ENCODE measurements at places on chromosomes 3 and 15.

DNA sequence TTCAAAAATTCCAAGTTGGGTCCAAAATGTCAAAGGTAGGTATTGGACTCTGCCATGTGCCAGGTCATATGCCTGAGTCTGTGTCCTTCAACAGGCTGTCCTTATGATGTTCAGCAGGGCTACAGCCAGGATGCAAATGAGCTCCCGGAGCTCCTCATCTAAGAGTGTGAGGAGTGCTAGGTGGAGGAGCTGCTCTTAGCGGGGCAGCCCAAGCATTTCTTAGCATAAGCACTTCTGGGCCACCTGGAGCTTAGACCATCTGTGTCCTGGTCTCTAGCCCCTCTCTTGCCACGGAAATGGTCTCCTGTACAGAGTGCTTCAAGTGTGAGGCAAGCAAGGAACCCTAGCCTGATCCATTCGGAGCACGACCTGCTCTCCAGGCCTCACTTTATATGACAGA, 64.6 kb upstream of the PRR23C start:
- no peak for DNase-seq

GRCh38 chr15:50123861-50124557, 5.0 kb upstream of the ATP8B4 start:
- no peak for DNase-seq

GRCh38 chr3:190862209-190863118, at the start of gene GMNC:
Gene GMNC, minus strand, starts transcription at chr3:190862694. Its CDS starts 79 bp downstream, at chr3:190862615.
- DNase-seq: peak; percentile 13

DNA sequence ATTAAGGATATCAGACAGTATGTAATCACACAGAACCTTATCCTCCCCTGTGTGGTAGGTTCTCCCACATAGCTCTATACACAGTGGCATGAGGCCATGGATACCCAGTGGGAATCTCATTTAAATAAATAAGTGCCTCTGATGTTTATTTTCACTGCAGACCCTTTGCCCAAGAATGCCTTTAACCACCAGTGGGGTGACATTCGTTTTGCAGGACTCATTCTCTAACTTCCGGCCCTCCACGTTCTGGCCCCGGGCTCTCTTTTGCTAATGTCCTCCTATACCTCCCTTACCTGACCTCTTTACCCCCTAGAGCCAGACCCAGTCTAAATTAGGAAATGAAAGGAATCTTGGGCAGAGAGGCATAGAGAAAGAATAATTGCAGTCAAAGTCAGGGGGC, 8.3 kb downstream of the CCDC80 start:
- no peak for DNase-seq

DNA sequence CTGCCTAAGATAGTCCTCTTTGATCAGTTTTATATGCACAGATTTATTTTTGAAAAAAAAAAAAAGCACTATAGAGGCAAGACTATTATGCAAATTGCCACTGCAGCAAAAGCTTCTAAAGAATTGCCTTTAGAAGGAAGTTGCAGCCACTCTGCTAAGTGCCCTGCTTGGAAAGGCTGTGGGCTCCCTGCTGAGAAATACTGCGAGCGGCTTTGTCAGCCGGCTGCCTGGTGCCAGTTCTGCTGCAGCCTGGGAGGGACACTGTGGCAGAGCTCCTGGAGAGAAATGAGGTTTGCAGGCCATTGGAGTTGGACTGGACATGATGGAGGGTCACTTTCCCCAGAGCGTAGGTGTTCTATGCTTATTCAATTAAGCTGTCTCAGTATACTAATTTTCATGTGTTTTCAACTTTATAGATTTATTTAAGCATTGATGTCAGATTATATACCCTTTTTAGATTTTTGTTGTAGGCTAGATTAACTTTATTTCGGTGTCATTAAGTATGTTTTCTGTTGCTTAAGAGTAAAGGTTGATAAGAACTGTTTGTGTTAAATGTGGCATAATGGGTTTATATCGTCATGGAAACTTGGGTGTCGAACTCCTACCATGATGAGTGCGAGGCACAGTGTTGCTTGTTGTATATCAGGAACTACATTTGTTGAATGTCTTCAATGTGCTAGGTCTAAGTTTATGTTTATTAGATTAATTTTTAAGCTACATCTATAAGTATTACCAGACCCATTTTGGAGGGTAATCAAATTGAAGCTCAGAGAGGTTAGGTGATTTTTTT, 6.6 kb downstream of the MAP2K5 start:
- no peak for DNase-seq

Measured in CD4-positive, alpha-beta T cell treated with Interleukin-17A for 1 hour (primary cell).